ENCODE measurements at places on chromosomes 11 and 22. TPM values are rescaled to one million over a fixed set of nuclear protein-coding genes. Genes with fewer than 3 reads are reported as not detected.

Gene DEPDC7
- 1.6 TPM for total RNA-seq

Gene CFAP300
- 15.9 TPM for total RNA-seq

DNA sequence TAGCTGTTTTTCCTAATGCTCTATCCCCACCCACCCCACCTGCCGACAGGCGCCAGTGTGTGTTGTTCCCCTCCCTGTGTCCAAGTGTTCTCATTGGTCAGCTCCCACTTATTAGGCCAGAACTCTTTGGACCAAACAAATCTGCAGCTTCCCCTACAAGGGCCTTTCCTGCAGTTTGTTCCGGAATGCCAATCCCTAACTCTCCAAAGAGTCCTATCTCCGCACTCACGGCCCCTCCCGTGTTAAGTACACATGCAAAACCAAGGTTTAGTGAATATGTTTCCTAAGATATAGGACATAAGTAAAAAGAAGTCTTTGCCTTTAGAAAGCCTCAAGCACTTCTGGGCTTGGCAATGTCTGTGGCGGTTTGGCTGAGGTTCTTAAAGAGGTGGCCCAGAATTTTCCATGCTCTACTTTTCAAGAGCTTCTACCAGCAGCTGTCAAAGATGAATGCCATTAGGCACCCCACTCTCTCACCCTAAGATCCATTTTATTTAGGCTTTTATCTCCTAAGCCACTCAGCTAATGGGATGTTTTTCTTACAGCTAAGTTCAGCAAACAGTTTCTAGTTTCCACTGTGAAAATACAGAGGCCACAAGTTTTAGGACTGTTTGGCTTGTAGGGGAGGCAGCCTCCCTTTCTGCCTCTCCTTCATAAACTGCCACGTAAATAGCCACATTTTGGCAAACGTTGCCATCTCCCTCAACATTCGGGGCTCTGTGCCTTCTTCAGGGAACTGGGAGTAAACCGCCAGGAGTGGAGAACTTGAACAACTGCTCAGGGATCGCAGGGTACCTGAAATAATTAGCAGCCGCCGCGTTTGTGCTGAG lies 1.6 kb downstream of the CD59 start:
- no peak for DNase-seq

- DNase-seq: no peak
Measured at GRCh38 chr22:36191106-36191836, 10.3 kb downstream of the APOL4 start.

DNA sequence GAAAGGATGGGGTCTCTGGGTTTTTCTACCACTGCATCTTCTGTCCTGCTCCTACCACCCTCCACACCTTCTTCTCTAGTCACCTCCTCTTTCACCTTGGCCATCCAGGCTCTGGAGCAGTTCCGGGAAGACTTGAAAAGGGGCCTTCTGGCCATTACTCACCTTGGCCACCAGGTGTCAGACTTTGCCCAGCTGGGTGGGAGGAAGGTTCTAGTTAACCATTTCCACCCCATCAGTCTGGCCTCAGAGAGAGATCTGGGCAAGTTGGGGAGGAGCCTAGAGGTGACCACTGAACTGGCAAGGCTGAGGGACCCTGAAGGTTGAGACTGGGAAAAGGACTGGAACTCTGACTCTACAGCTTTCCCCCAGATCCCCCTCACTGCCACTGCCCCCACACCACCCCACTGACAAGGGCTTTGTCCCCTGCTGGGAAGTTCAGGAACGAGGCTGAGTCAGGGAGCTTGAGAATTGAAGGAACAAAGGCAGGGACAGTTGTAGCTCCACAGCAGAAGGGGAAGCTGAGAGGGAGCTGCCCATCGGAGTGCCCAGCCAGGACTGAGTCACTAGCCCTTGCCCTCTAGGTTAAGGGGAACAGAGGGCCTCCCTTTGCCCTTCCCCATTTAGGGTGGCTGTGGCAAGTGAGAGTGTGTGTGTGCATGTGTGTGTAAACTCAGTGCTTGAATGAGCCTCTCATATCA lies 3.7 kb upstream of the POLD4 start:
- no peak for DNase-seq

DNA sequence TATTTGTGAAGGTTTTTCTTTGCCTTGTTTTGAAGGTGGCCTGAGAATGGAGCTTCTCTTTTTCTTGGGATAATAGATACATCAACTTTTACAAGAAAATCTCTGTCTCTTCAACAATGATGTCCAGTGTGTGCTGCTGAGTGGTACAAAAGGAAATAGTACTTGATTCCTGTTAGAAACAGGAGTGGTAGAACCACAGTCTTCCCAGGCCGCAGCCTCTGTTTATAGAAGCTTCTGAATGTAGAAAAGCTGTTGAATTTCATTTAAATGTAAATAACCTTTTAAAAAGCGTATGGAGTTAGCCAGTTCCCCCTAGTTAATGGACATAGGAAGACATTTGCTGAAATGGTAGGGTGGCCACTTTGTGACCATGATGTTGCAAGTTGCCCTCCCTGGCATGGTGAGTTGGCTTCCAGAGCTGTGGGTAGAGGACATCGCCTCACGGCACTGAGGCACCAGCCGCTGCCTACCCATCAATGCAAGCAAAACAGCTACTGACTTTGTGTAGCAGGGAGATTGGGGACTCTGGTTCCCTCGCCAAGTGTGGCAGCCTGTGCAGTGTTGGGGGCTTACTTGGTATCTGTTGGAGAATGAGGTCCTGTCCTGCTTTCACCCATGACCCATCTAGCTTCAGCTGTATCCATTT lies 31.6 kb downstream of the C11orf91 start:
- no peak for DNase-seq

- DNase-seq: peak; percentile 87
Measured at GRCh38 chr11:35419184-35419829, at the start of gene SLC1A2. SLC1A2 (minus strand) TSS chr11:35419558; CDS start chr11:35418966, 592 bp downstream.

DNA sequence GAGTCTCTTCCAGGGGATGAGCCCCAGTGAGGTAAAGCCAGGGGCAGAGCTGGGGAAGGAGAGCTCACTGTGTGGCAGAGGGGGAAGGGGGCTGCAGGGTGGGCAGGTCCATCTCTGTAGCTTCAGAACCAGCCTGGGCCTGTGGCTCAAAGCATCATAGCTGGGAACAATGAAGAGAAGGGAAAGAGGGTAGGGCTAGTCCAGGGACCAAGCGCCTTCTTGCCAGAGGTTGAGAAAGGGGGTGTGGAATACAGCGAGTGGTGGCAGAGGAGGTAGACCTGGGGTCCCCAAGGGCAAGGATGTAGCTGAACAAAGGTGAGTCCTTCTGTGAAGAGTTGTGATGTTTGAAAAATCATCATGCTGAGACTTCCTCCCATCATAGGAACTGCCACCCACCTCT lies 1.2 kb upstream of the PLA2G3 start:
- no peak for DNase-seq

DNA sequence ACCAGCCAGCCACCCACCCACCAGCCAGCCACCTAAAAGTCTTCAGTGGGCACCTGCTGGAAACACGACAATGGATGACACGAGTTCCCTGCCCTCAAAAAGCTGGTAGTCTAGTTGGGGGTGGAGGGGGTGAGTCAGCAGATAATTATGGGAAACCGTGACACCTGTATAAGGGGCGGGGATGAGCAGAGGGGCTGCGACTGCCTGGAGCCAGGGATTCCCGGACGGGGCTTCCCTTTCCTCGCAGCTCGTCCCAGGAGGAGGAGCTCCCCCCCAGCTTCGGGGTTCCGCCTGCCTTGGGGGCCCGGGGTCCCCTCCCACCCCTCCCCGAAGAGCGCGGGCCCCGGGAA lies 2.3 kb upstream of the RTN4RL2 start:
- no peak for DNase-seq

DNA sequence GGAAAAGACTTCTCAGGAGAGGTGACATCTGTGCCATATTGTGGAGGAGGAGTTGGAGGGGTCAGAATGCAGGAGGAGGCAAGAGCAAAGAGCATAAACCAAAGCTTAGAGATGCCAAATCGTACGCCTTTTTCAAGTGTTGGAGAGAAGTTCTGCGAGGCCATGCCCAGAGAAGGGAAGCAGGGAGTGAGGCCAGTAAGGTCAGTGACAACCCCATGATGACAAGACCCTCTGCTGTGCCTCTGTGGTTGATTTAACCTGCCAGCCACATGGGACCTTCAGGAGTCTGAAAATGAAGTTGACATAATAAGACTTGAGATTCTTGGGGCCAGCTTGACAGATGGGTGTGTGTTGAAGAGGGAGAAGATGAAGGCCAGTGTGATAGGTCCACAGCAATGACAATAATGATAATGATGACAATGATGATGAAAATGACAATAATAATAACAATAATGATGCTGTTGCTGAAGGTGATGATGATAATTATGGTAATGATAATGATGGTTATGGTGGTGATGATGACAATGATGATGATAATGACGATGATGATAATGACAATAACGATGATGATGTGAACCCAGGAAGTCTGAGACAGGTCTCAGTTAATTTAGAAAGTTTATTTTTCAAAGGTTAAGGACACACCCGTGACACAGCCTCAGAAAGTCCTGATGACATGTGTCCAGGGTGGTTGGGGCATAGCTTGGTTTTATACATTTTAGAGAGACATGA lies 152.6 kb upstream of the B3GAT1 start:
- no peak for DNase-seq

DNA sequence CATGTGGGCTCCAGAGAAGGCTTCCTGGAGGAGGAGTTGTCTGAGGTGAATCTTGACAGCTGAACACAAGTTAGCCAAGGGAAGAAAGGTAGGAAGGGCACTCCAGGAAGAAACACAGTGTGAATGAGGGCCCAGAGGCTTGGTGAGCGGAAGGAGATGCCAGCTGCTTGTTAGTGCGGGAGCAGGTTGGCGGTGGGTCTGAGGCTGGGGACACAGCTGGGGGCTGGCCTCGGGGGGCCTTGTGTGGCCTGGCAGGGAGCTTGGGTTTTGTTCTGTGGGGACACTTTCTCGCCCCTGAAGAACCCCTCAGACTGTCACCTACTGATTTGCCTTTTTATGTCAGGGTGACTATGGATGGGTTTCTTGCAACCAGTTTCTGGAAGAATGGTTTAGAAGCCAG lies 160.0 kb downstream of the ST3GAL4 start:
- no peak for DNase-seq

GRCh38 chr11:724049-724777 lies 18.2 kb downstream of the EPS8L2 start:
- peak; percentile 84 for DNase-seq

DNA sequence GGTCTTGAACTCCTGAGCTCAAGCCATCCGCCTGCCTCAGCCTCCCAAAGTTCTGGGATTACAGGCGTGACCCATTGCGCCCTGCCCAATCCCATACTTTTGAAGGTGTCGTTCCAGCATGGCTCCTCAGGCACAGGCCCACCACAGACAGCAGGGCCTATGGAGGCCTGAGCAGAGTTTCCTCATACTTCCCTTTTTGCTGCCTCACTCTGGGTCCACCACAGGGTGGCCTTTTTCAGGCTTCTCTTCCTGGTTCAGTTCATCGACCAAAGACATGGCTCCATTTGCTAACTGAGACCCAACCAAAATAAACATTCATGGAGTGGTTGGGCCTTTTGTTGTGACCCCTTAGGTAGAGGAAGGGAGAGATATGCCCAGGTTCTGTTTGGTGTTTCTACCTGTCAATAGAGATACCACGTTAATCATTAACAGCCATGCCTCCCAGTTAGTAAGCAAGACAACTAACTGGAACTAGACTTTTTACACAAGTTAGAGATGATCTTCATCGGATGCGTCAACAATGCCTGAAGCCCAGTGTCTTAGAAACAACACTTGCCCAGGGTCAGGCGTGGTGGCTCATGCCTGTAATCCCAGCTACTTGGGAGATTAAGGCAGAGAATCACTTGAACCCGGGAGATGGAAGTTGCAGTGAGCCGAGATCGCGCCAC lies 35.1 kb downstream of the TRIOBP start:
- DNase-seq: no peak

- no peak for DNase-seq
Measured at GRCh38 chr22:37739611-37740049, 42.8 kb downstream of the TRIOBP start.

Data from upper lobe of left lung (tissue), 6 donors.